ENCODE measurements at places on chromosomes 5 and 9.

DNA sequence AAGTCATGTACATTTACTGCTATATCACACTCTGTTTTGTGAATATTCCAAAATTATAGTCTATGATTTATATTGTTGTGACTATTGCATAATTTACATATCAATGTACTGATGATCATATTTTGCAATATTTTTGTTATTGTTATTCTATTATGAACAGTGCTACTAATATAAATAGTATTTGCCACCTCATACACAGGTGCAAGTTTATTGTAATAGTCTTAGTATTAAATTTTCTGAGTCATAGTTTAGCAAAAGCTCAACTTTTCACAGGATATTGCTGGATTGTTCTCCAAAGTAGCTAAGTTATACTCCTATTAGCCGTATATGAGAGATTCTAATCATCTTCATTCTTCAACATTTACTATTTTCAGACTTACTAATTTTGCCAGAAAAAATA lies 124.7 kb downstream of the TMC1 start:
- DNase-seq, result no peak

DNA sequence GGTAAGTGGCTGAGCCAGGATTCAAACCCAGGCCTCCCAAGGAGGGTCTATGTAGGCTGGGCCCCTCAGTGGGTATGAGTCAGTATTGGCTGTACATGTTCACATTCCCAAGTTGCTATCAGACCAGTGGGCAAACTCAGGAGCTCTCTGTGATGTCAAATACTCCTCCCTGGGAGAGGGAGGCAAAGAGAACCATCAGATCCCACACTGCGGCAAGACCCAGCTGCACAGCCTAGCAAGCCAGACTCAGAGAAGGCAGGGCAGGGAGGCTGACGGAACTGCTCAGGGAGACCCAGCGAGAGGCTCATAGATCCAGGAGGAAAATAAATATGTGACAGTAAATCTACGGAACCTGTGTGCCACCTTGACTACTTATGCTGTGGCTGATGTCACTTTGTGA lies 42.6 kb upstream of the SAP30L start:
- no peak for DNase-seq

DNA sequence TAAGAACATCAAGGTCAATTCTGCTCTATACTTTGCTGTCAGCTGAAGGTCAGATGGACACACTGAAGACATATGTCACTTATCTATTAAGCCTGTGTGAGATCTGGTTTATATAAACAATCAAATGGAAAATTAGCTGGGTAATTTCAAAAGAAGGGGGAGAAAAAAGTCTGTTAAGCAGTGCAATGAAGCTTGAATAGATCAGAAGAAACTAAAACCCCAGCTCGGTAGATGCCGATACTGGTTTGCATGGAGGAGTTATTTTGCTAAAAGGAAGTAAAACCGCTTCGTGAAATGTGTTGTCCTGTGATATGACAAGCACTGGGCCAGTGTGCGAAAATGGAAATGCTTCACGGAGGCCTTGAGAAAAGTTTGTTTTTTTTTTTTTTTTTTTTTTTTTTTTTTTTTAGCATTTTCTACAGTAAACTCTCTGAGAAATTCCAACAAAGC lies 148.8 kb downstream of the MEF2C start:
- no peak for DNase-seq

GRCh38 chr5:94276048-94276447 lies 342.4 kb downstream of the KIAA0825 start:
- DNase-seq, result no peak

- DNase-seq, result no peak
Observed at GRCh38 chr9:106312906-106313305, 550.1 kb upstream of the ZNF462 start.

Measured in stimulated activated CD4-positive, alpha-beta T cell treated with anti-CD3 and anti-CD28 coated beads, Interleukin-2, amount 100 ng/mL, for 4 hours (primary cell).